ENCODE measurements at places on chromosomes 13 and 19.

DNA sequence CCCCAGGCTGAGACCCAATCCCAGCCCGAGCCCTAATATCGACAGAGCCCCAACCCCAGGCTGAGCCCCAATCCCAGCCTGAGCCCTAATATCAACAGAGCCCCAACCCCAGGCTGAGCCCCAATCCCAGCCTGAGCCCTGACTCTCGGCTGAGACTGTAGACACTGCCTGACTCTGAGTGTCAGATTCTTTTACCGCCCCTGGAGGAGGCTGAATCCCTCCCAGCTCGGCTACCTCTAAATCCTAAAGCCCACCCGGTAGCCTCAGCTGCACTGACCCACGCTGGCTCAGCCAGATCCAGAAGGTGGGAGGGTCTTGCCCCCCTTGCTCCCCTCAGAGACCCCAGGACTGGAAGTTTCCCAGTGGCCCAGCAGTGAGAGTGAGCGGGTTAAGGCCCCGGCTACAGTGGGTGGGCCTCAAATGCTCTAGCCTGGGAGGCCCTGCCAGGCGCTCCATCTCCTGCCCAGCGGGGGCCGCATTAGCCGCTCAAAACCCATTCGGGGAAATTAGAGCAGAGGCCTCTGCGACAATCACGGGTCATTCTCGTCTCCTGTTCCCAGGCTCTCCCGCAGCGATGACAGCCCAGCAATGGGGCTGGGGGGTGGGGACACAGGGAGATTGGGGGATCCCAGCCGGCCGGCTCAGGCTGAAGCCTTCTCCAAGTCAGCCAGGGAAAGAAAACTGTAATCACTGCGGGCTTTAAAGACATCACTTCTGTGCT lies 43.8 kb downstream of the ZNRF4 start:
- no peak for DNase-seq

DNA sequence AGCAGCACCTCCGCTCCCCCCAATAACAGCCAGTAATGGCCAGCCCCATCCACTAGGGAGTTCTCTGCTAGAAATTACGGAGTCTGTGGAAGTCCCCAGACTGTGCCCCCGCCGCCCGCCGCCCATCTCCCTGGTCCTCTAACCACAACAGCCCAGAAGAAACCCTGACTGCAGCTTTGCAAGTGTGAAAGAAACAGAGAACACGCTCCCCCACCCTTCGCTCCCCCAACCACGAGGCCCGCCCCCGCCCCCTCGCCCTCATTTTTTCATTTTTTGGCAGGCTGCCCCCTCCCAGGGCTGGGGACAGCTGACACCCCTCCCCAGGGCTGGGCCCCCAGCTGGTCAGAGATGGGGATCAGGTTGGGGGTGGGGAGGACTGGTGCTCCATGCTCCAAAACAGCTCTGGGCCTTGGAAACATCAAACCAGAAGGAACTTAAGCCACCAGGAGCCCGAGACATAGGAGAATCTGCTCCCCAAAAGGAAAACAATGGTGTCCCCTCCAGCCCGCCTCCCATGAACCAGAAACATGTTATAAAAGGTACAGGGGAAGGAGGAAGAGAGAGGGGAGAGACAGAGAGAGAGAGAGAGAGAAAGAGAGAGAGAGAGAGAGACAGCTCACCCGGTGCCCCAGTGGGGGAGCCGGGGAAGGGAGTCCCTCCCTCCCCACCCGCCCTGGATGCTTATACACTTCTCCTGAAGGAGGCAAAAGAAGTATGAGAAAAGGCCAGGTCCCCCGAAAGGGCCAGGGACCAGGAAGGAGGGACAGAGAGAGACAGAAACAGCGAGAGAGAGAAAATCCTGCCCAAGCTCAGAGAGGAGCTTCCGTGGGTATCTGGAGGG lies 29.8 kb upstream of the ASF1B start:
- DNase-seq, result no peak

- DNase-seq, result no peak
These were observed 120.0 kb upstream of the RFC3 start for GRCh38 chr13:33697926-33698325.

GRCh38 chr13:61247149-61247936 lies 168.3 kb downstream of the PCDH20 start:
- no peak for DNase-seq

- DNase-seq, result no peak
These were observed 19.6 kb downstream of the TMEM150B start for GRCh38 chr19:55305491-55305890.

All from AG09309 (cell line).